ENCODE measurements at places on chromosomes 2 and 18.

- DNase-seq: no peak
Observed at GRCh38 chr2:173898996-173899395, 66.2 kb downstream of the SP3 start.

DNA sequence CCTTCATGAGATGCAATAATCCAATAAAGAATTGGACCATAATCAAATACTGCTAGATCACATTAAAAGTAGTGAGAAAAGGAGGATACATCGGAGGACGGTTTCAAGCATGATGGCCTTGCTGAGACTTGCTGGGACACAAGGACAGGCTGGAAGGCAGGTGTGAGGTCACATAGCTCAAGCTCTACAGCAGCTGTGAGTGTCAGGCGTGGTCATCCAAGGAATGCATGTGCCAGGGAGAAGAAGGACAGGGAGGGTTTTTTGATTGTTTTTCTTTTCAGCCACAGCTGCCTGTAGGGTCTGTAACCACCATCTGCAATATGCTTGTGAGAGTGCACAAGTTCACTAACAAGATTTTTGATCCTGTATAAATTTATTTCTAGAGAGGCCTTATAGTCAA, 57.6 kb downstream of the BMP10 start:
- DNase-seq: no peak

DNA sequence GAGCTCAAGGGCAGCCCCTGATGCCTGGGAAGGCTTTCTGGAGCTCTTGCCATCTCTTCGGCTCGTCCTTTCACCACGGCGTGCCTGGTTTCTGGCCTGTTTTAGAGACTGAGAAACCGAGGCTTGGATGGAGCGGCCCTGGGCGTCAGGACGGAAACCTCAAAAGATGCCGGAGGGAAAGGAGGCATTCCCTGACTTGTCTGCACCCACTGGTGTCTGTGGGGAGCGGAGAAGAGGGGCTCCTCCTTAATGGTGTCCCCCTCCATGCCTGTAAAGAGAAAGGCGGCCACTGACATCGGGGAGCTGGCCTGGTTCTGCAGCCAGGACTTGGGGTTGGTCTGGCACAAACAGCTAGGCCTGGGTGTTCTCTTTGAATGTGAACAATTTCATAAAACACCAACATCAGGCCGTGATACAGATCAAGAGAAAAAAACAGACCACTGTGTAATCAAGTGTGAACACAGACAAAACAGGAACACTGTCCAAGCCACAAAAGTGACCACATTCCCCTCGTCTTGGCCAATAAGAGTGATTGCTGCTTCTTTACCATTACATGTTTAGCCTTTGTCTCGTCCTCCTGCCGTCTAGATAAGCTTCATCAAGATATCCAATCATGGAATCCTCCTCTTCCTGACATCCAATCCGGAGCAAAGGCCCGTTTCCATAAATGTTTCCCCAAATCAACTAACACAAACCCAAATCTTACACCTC, 633 bp upstream of the ILKAP start:
- peak; percentile 37 for DNase-seq

GRCh38 chr2:71700041-71700657, 246.8 kb downstream of the DYSF start:
- DNase-seq: no peak

GRCh38 chr2:233764264-233764663, 4.2 kb downstream of the UGT1A1 start:
- no peak for DNase-seq

- peak; percentile 52 for DNase-seq
Observed at GRCh38 chr2:134338208-134338607, 84.3 kb downstream of the MGAT5 start.

DNA sequence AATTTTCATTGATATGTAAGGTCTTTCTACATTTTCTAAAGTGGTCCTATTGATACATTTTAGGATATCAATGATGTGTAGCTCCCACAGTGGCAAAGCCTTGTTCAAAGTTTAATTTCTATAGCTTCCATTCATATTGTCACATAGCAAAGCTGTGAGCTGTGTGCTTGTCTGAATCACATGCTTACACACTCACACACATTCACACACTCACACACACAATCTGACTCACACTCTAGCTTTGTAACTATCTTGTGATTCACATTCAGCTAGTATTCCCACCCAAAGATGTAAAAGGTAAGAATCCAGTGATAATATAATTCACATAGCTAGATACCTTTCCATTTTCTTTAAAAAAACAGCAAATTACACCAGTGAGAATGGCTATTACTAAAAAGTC, 58.7 kb downstream of the MAPRE2 start:
- DNase-seq: no peak

GRCh38 chr2:145654156-145654555, 1134.2 kb upstream of the ZEB2 start:
- no peak for DNase-seq

DNA sequence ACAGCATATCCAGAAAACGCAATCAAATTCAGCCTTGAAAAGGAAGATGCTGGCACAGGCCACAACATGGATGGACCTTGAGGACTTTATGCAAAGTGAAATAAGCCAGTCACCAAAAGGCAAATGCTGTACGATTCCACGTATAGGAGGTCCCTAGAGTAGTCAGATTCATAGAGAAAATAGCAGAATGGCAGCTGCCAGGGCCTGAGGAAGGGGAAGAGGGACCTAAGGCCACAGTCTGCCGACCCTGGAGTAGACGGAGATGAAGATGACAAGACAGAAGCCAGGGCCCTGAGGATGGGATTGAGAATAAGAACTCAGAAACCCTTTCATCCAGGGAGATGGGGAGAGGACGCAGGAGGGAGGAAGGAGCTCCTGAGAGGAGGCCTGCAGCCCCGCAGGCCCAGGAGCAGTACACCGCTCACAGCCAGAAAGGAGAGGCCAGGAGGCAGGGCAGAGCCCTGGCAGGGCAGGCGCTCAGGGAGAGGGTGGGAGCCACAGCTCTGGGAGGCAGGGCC, 8.1 kb upstream of the MTERF4 start:
- no peak for DNase-seq

DNA sequence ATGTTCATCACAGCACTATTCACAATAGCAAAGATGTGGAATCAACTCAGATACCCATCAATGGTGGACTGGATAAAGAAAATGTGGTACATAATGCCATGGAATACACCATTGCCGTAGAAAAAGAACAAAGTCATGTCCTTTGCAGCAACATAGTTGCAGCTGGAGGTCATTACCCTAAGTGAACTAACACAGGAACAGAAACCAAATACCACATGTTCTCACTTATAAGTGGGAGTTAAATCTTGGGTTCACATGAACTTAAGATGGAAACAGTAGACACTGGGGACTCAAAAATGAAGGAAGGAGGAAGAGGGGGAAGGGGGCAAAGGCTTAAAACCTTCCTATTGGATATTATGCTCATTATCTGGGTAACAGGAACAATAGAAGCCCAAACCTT, 228.1 kb upstream of the RAB6C start:
- DNase-seq: no peak

GRCh38 chr2:66170744-66171330, 264.1 kb upstream of the MEIS1 start:
- DNase-seq: no peak

DNA sequence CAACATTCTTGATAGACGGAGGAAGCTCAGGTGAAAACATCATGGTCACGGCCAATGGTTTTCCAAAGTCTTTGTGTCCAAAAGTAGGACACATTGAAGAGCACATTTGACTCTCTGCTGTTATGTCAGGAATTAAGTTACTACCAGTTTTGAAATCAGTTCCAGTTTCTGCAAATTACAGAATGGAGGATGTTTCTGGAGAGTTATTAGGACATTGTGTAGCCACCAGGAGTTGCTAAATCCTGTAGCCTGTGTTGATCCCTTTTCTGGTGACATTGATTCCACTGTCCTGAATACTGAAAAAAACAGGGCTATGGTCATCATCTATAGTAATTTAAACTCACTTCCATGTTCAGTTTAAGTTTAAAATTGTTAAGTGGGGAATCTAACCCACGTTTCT, 15.3 kb downstream of the UPP2 start:
- DNase-seq: peak; percentile 21

DNA sequence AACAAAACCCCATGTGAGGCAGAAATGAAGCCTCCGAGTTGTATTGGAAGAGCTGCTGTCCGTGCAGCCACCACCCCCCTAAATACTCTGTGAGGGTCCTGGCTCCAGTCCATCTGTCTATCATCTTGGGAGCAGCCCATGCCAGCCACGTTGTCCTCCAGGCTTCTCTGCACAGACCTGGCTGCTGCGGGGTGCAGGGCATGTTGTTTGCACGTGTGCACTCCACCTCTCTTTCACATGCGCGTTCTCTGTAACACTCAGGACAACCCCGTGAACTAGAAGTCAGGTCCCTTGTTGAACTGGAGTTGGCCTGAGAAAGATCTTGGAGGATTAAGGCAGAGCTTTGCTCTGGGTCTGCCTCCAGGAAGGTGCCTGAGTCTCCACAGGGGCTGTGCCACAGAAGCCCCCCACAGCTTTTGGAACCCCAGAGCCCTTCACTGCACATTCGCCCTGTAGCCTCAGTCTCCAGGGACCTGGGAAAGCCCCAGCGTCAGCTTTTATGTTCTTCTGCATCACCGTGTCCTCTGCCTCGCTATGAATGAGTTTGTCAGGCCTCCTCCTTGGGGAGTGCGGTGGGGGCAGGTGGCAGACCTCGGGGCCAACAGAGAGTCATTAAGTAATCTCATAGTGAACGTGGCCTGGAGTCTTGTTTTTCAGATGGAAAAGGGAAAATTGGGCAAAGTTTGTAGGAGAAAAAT, 16.6 kb downstream of the RTP5 start:
- DNase-seq: no peak

DNA sequence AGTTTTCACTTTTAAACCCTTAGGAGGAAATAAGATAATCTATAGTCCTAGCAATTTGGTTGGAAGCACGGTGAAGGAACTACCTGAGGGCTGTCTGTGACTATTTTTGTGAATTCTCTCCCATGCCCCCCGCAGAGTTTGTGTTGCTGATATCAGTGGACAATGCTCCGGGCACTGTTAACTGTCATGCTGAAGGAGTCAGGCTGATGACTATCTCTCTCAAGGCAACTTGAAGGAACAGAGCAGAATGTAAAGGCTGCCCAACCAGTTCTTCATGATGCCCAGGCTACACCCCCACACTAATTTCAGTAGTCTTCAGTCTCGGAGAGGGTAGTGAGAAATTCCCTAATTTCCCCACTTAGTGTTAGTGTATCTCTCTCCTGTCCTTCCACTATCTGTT, 21.6 kb upstream of the RAB6C start:
- no peak for DNase-seq

DNA sequence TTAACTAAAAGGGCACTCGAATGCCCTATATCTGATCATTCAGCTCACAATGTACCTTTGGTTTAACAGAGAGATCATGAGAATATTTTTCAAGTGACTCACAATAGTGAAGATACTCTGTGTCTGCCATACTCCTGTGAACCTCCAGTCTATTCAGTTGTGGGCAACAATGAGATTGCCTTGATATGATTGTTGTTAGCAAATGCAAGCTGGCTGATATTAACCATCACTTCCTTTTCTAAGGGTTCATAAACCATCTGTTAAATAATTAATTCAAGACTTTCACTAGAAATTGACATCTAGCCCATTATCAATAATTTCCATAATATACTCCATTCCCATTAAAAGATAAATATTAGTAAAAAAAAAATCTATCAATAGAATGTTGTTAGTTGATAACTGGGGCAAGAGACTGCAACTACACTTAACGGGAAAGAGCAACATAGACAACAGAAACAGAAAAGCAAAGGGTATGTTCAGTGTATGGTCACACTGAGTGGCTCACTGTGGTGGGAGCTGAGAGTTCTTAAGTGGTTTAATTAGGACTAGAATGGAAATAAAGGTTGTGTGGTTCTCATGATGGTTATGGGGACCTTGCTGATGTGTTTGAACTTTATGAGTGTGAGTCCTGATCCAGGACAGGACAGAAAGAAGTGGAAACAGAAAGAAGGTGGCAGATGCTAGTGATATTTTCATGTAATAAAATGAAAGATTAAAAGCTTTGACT, 11.9 kb downstream of the IL18RAP start:
- DNase-seq: no peak

DNA sequence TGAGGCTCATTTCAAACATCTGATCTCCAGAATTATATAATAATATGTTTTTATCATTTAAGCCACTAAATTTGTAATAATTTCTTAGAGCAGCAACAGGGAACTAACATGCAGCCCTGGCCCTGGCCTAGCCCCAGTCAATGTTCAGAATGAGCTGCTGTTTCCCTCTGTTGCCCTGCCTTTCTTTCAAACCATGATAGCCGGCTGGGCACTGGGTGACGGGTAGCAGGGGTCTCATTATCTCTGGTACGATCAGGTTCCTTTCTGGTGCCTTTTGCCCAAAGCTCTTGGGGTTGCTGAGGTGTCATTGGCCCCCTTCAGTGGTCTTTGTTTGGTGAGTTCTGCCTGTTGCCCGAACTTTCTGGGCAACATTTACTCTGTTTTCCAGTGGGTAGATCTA, 63.1 kb downstream of the THNSL2 start:
- no peak for DNase-seq

GRCh38 chr2:69936906-69937305, 22.0 kb downstream of the MXD1 start:
- peak; percentile 61 for DNase-seq

DNA sequence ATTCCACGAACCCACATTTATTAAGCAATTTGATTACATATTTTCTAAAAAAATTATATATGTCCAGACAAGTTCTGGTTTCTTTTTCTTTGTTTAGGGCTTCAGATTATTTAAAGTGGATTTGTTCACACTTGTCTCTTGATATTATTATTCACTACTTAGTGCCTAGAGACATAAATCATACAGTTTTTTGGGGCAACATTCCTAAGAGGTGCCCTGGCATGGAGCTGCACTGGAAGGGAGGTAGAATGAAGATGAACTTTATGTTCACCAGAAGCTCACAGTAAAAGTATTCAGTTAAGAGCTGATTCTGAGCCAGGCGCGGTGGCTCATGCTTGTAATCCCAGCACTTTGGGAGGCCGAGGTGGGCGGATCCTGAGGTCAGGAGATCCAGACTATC, 762.7 kb upstream of the TMEFF2 start:
- no peak for DNase-seq

- DNase-seq: no peak
Observed at GRCh38 chr2:40101131-40101575, 322.1 kb upstream of the THUMPD2 start.

GRCh38 chr2:5915881-5916310, 223.7 kb downstream of the SOX11 start:
- DNase-seq: no peak

GRCh38 chr2:47437287-47437686, 34.3 kb downstream of the MSH2 start:
- no peak for DNase-seq

- no peak for DNase-seq
Observed at GRCh38 chr2:141911485-141912066, 219.2 kb downstream of the LRP1B start.

All from CD14-positive monocyte (primary cell).